Astrocyte of the spinal cord (primary cell): ENCODE measurements at places on chromosomes 12 and 14.

- no peak for DNase-seq
Measured at GRCh38 chr14:60348211-60348610, 99.2 kb downstream of the PPM1A start.

DNA sequence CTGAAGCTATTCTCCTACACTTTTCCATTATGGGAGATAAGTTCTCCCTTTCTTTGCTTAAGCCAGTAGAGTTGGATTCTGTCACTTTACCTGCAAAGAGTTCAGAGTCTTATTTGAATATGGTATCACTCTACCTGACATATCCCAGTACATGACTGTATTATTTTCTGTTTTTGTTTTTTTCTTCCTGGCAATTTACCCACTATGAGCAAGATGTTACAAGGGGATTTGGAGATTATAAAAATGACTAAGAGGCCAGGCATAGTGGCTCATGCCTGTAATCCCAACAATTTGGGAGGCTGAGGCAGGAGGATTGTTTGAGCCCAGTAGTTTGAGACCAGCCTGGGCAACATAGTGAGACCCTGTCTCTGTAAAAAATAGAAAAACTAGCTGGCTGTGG, 46.4 kb upstream of the CHST11 start:
- DNase-seq, result no peak

DNA sequence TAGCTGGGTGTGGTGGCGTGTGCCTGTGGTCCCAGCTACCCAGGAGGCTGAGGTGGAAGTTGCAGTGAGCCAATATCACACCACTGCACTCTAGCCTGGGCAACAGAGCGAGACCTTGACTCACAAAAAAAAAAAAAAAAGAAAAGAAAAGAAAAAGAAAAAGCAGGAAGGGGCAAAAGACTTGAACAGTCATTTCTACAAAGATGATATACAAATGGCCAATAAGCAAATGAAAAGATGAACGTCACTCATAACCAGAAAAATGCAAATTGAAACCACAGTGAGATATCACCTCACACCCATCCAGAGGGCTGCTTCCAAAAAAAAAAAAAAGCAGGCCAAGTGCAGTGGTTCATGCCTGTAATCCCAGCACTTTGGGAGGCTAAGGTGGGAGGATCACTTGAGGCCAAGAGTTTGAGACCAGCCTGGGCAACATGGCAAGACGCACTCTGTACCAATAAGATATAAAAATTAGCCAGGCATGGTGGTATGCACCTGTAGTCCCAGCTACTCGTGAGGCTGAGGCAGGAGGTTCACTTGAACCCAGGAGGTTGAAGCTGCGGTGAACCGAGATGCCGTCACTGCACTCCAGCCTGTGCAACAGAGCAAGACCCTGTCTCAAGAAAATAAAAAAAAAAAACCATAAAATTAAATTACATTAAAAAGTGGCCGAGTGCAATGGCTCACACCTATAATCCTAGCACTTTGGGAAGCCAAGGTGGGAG, 20.5 kb downstream of the UBC start:
- no peak for DNase-seq

DNA sequence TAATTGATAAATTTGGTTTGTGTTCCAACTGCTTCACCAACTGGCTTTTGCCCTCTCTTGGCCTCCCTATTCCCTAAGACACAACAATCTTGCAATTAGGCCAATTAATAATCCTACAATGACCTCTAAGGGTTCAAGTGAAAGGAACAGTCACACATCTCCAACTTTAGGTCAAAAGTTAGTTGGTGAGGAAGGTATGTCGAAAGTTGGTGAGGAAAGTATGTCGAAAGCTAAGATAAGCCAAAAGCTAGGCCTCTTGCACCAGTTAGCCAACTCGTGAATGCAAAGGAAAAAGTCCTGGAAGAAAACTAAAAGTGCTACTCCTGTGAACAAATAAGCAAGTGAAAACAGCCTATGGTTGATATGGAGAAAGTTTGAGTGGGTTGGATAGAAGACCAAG, 32.6 kb downstream of the EGLN3 start:
- DNase-seq, result no peak

DNA sequence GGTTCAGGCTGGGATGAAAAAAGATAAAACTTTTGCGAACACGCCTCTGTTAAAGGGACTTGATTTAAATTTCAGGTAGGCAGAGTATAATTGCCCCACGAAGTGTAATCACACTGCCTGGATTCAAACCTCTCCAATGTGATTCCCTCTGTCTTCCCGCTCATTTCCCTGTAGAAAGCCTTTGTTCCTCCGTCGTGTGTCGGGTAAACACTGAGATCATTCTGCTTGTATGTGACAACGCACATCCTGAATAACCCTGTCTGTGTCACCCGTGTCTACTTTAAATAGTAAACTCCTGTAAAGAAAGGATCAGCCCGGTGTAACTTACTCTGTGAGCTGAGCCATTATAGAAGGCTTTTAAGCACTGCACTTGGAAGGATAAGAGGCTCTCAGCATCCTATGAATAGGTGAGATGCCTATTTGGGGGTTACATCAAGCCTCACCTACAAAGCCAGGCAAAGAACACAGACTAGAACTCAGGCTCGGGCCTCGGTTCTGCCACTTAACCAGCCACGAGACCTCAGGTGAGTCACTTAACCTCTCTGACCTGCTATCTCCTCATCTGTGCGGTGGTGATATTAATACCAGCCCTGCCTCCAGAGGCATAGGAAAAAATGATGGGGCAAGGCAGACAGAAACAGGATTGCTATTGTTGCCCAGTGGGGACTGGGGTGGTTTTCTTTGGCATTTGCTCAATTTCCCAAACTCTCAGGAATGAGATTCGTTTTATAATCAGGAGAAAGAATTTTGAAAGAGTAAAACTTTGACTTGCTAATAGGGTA, 74.2 kb downstream of the RBM19 start:
- DNase-seq, result no peak

DNA sequence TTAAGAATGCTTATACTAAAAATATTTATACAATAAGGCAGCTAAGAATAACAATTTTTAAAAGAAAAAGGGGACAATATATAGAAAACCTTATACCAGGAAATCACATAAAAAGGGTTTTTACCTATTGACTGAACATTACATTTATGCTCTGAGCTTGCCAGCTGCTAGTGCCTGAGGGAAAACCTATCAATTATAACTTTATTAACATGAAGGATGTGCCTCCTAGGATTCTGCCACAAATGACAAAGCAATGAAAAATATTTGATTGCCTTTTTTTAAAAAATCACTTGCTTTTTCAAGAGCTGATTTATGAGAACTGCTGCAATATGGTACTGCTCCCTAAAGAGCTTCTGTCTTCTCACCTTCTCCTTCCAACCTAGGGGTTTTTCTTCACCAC, 185.7 kb downstream of the RIMBP2 start:
- no peak for DNase-seq

DNA sequence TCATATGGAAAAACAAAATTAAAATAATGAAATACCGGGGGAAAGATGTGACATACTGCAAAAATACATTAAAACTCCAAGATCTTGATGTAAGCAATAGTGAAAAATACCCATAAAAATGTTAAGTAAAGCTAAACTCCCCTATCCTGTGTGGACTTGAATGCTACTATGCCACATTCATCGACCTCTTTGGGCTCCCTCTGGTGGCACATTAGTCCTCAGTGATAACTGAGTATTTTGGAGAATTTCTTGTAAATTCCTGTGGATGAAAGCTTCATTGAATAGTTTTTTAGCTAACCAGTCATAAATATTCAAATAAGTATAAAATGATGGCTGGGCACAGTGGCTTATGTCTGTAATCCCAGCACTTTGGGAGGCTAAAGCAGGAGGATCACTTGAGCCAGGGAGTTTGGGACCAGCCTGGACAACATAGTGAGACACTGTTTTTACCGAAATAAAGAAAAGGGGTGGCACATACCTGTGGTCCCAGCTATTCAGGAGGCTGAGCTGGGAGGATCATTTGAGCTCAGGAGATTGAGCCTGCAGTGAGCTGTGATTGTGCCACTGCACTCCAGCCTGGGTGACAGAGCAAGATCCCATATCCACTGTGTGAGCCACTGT, 42.4 kb upstream of the SGPP1 start:
- peak; percentile 58 for DNase-seq

- no peak for DNase-seq
Measured at GRCh38 chr14:75404847-75405246, 23.0 kb upstream of the JDP2 start.

DNA sequence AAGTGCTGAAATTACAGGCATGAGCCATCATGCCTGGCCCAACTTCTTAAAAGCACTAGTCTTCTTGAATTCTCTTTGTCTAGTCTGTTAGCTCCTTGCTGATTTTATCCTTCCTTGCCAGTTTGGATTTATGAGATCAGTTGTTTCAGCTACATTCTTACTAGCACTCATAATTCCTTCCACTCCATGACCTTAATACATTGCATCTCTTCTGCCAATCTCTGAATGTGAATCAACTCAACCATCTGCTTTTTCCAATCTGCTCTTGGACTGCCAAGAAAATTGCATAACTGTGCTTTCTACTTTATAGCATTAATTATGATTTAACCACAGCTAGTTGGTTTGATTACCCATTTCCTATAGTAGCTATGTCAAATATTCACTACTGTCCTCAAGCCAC, 14.9 kb upstream of the HEATR5A start:
- no peak for DNase-seq

GRCh38 chr12:68240079-68240478, 13.3 kb downstream of the IL22 start:
- DNase-seq, result peak; percentile 84

- no peak for DNase-seq
Measured at GRCh38 chr12:54543526-54543925, 5.9 kb upstream of the PDE1B start.

GRCh38 chr12:57169969-57170368, 22.6 kb upstream of the LRP1-AS start:
- DNase-seq, result no peak

DNA sequence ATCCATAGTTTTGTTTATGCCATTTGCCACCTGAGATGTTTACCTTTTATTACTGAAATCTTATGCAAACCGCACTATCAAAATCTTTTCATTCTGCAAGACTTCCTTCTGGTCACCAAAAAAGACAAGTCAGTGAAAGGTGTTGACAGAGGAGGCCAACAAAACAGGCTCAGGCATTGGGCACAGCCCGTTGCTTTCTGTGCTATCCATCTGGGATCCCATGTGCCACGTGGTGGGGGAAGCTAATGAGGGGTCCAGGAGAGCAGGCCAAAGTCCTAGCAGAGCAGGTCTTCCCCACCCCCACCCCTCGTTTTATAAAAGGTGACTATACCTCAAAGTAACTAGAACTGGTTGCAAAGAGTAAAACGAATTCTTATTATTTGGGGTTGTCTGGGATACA, 1.2 kb downstream of the ALDH1L2 start:
- DNase-seq, result no peak

- DNase-seq, result no peak
Measured at GRCh38 chr12:1314523-1314922, 279.9 kb downstream of the FBXL14 start.

GRCh38 chr14:35384455-35385041, 20.0 kb downstream of the NFKBIA start:
- peak; percentile 96 for DNase-seq

GRCh38 chr12:10501030-10501429, 4.7 kb upstream of the EIF2S3B start:
- DNase-seq, result peak; percentile 39

DNA sequence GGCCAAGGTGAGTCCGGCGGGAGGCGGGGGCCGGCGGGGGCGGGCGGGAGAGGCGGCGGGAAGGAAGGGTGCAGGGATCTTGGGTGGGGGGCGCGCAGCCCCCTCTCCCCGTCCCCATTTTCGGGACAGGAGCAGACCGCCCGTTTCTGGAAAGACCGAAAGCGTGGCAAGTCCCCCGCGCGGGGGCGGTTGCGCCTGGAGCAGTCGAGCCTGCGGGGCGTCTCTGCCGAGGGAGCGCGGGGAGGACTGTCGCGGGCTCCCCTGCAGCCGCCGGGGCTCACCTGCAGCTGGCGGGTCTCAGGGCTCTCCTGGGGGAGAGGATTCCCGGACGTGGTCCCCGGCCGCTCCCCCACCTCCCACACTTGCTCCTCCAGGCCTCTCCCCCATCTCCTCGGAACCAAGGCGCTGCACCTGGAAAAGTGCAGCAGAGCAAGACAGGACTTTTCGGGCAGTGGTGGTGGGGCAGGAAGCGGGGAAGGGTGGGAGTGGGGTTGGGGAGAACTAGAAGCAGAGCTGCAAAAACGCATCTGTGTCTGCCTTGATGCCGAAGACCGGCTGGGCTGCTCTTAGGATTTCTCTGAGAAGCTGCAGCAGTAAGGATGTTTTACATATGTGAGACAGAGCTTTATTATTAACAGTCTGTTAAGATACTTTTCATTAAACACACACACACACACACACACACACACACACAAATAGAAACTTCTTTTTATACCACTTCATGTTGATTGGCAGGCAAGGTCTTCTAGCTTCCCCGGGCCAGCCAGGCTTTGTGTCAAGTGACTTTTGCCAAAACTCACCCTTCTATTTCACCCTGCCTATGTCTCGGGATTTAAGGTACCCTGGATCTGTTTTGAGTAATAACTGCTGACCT, 677 bp downstream of the C12orf75 start:
- DNase-seq, result peak; percentile 34

DNA sequence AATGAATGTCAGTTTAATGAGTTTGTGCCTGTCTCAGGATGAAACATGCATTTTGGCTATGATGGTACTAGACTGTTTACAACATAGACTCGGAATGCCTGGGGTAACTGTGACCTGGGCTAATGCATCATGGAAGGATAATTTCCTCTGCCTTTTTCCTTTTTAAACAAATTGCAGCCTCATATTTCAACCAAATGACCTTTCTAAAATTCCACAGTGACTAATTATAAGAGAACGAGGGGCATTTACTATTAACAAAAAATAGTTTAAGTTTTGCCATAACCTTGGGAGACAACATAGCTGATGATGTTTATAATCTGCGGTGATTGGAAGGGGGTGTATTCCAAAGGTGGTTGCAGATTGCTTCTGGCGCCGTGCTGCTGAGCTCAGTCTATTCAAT, 1140.5 kb downstream of the GALC start:
- DNase-seq, result no peak

DNA sequence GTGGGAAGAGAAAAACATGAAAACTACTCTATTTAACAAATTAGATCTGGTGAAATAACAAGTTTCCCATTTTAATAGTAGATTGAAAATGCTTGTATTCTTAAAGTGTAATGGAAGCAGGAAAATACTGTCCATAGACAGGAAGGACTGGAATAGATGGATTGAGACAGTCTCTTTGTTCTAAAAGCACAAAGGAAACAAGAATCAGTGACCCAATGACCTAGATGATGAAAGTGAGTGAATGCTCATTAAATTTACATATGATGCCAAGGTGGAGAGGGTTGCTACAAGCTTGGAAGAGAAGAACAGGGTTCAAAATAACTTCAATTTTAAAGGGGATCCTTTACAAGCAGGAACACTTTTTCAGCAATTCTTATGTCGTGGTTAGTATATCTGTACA, 233.1 kb downstream of the TRHDE start:
- no peak for DNase-seq
